ENCODE measurements at places on chromosomes 6 and 20. TPM values are rescaled to one million over a fixed set of nuclear protein-coding genes. Genes with fewer than 3 reads are reported as not detected.

PRDM1 gene
- polyA plus RNA-seq = 0.92 TPM

FOXQ1 gene
- 1.5 TPM for polyA plus RNA-seq

- DNase-seq = peak; percentile 61
Observed at GRCh38 chr6:18263418-18264218, 712 bp downstream of the DEK start.

DNA sequence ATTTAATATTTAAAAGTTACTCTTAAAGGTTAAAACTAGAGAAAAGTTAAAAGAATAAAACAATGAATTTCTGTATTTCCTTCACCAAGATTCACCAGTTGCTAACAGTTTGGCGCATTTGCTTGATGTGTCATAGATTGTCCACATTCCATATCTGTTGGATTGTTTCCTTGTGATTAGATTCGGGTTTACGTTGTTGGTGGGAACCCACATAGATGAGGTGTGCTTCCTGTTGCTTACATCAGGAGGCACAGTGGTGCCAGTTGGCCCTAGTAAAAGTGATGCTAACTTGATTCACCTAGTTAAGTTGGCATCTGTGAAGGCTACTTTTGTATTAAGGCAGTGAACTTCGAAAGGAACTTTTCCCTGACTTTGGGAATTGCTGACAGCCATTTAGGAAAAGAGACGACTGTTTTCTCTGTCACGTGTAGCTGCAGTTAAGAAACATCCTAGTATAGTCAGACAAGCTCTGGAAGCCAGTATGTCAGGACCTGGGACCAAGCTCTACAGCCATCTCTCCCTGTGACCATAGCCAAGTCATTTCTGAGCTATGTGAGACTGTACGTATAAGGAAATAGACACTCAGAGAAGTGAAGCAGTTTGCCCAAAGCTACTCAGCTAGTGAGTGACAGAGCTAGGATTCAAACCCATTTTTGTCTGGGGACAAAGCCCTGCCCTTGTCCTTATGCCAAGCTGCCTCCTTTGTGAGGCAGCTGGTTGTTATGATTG lies 49.0 kb downstream of the PPARD start:
- DNase-seq = no peak

GRCh38 chr6:118529756-118530155 lies 18.3 kb upstream of the PLN start:
- no peak for DNase-seq

GRCh38 chr20:62773845-62774714 lies 22.2 kb upstream of the MRGBP start:
- peak; percentile 21 for DNase-seq
